Activated naive CD4-positive, alpha-beta T cell treated with anti-CD3 and anti-CD28 coated beads, Interleukin-2, amount 10 ng/mL, durations not matched to agents 7 days and 5 days (primary cell): ENCODE measurements at places on chromosomes 16 and 17.

GRCh38 chr16:80027007-80027965 lies 426.7 kb upstream of the MAF start:
- H3K27me3 ChIP-seq = peaks cover 4% of the 10 kb centered on the region
- H3K36me3 ChIP-seq = no peaks in the 10 kb centered on the region
- no peak overlapping the region for H3K27ac ChIP-seq
- H3K4me1 ChIP-seq = peaks cover 11% of the 10 kb centered on the region

- H3K4me3 ChIP-seq = no peak overlapping the region
- H3K4me1 ChIP-seq = no peaks in the 10 kb centered on the region
- H3K27ac ChIP-seq = no peak overlapping the region
- no peaks in the 10 kb centered on the region for H3K27me3 ChIP-seq
- no peaks in the 10 kb centered on the region for H3K36me3 ChIP-seq
These were observed 6.0 kb downstream of the CPSF4L start for GRCh38 chr17:73255671-73256181.

DNA sequence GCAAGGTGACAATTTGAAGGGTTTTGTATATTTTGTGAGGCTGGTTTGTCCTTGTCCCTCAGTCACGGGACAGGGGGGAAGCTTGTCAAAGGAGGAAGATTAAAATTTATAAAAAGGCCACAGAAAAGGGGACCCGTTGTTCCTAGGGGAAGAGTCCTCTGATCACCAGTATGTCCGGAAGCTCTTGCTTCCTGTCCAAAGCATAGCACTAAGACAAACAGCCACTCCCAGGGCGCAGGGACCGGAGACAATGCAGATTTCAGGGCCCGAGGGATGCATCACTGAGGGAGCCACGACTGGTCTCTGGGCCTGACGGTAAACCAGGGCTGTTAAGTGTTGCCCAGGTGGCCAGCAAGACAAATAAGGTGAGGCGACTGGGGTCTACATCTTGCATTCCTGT lies 95.2 kb downstream of the MAF start:
- no peaks in the 10 kb centered on the region for H3K4me1 ChIP-seq
- no peak overlapping the region for H3K27ac ChIP-seq
- H3K4me3 ChIP-seq = no peak overlapping the region
- DNase-seq = no peak

DNA sequence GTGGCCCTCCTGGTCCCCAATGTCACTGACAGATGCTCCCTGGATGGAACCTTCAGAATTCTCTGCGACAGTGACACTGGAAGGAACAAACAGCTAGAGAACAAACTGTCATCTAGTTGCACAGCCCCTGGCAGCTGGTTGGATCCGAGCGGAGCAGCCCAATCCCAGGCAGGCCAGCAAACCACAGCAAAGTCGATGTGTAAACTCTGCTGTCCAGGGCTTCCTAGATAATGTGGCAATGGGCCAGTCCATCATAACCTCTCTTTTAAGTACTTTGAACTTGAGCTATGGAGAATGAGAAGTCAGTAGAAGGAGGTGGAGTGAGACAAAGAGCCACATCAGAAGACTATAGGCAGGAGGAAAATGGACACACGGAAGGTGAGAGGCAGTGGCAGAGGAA lies 323.0 kb downstream of the CBLN1 start:
- H3K27ac ChIP-seq = no peak overlapping the region
- no peaks in the 10 kb centered on the region for H3K36me3 ChIP-seq
- no peak for DNase-seq
- H3K27me3 ChIP-seq = no peaks in the 10 kb centered on the region
- H3K4me3 ChIP-seq = no peak overlapping the region

- peaks cover 1% of the 10 kb centered on the region for H3K36me3 ChIP-seq
- H3K4me1 ChIP-seq = no peaks in the 10 kb centered on the region
- no peak overlapping the region for H3K27ac ChIP-seq
- DNase-seq = no peak
- no peaks in the 10 kb centered on the region for H3K27me3 ChIP-seq
These were observed 27.4 kb upstream of the HAS3 start for GRCh38 chr16:69078073-69078472.

GRCh38 chr17:52419229-52419641 lies 260.7 kb upstream of the CA10 start:
- H3K4me1 ChIP-seq = no peaks in the 10 kb centered on the region
- H3K27ac ChIP-seq = no peak overlapping the region
- H3K4me3 ChIP-seq = no peak overlapping the region

- H3K27me3 ChIP-seq = no peaks in the 10 kb centered on the region
- H3K4me1 ChIP-seq = no peaks in the 10 kb centered on the region
- no peak overlapping the region for H3K27ac ChIP-seq
- DNase-seq = no peak
These were observed 196.8 kb downstream of the TOX3 start for GRCh38 chr16:52350031-52350642.

DNA sequence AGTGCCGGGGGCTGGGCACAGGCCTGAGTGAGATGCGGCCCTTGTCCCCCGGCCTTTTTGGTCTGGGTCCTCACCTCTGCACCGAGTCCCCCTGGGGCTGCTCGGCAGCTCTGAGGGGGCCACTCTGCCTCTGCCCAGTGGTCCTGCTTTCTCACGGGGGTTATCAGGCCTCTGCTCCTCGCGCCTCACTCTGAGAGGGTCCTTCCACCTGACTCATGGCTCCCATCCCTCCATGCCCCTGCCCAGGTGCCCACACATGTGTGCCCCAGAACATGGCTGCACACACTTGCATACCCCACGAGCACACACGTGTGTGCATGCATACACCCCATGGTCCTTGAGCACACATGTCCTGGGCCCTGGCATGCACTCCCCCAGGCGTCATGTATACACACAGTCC lies 53.7 kb downstream of the CMIP start:
- H3K4me1 ChIP-seq = peaks cover 40% of the 10 kb centered on the region
- no peaks in the 10 kb centered on the region for H3K27me3 ChIP-seq
- DNase-seq = no peak
- no peak overlapping the region for H3K4me3 ChIP-seq

DNA sequence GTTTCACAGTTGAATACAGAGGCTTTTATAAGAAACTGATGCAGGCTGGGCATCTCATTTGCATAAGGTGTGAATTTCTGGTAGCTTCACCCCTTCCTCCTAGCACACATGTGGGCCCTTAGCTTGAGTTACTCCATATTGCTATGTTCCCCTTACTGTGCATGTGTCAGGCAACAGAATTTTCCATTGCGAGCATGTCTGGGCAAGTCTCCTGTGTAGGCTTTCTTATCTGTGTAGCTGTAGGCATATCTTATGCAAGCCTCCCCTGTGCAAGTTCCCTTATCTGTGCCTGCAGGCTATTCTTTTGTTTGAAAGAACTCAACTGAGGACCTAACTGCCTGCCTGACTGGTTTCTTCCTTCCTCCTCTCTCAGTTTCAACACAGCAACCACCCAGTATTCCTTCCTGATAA lies 597.4 kb upstream of the CDH5 start:
- no peak overlapping the region for H3K27ac ChIP-seq
- H3K4me3 ChIP-seq = no peak overlapping the region
- H3K27me3 ChIP-seq = no peaks in the 10 kb centered on the region

- peaks cover 54% of the 10 kb centered on the region for H3K27me3 ChIP-seq
- no peak for DNase-seq
- no peak overlapping the region for H3K27ac ChIP-seq
- H3K4me1 ChIP-seq = peaks cover 8% of the 10 kb centered on the region
- H3K36me3 ChIP-seq = no peaks in the 10 kb centered on the region
These were observed 3.4 kb downstream of the CHST6 start for GRCh38 chr16:75491876-75492275.
